ENCODE measurements at places on chromosomes 4 and X. TPM values are rescaled to one million over a fixed set of nuclear protein-coding genes. Genes with fewer than 3 reads are reported as not detected.

DNA sequence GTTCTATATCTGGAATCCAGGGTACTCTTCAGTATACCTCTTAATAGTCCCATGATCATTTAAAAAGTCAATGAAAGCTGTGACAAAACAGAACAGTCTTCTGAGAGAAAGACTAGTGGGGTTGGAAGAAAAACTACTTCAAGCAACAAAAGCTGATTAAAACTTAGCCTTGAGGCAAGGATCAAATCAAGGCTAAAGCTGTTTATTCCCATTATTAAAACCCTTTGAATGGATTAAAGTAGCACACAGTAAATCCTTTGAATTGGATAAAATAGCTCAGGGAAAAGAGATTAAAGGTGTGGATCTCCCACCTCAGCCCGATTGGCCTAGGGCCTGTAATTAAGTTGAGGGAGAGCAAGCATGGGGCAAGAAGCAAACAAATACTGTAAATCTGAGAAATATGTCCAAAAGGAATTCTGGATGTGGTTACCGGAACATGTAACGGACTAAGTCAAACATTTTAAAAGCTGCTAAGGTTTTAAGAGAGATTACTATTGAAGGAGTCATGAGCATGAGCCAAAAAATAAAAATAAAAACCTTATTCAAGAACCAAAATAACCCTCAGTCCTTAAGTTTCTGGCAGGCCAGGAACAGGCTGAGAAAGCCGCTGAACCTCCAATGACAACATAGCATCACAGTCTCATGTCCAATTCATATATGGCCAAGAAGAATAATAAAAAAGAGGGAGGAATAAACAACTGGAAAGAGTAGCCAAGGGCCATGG lies 257.3 kb upstream of the NEIL3 start:
- no peak for DNase-seq

DNA sequence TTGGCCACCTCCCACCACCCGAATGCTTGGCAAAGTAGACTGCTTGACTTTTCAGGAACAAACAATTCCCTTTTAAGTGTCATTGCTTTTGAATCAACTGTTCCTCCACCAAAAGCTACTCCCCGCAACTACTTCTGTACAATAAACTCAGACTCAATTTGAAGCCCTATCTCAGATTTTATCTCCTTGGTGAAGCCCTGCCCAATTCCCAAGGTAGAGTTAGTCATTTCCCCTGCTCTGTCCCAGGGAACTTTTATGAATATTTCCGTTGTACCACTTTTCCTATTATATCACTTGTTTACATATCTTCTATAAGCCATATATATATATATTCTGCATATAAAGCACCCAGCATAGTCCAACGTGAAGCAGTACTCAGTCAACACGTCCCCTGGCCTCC lies 102.8 kb downstream of the C4orf51 start:
- DNase-seq = no peak

DNA sequence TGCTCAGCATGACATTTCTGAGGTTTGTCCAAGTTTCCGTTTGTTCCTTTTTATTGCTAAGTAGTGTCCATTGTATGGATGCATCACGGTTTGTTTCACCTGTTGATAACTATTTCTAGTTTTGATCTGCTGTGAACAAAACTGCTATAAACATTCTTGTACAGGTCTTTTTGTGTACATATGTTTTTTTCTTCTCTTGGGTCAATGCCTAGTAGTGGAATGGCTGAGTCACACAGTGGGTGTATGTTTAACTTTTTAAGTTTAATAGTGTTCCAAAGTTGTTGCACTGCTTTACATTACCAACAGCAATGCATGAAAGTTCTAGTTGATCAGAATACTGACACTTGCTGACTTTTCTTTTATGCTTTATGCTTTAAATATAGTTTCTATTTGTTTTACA lies 76.7 kb downstream of the MAOB start:
- no peak for DNase-seq

- no peak for DNase-seq
Observed at GRCh38 chr4:98571161-98571786, 87.1 kb downstream of the TSPAN5 start.

DNA sequence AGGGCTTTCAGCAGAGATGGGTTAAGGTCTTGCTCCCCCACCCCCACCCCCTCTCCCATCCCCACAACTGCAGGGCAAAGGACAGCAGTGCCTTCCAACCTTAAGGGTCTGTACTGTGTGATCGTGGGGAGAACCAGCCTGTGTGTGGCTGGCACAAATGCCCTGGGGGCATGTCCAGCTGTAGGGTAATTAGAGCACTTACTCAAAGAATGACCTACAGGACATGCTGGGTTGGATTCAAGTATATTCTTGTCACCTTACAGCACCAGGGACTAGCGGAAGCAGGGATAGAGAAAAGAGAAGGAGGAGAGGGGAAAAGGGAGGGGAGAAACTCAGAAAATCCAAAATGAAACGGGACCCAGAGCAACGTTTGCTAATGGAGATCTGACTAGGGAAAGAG lies 191.3 kb upstream of the GATB start:
- no peak for DNase-seq

- no peak for DNase-seq
Observed at GRCh38 chr4:52366621-52367020, 292.5 kb downstream of the USP46 start.

SLC26A1 gene
- 0.49 TPM for total RNA-seq

All from activated T-helper 1 cell treated with anti-CD3 and anti-CD28 coated beads, Interleukin-12 subunit alpha, Interleukin-12 subunit beta, Interleukin-2, Interleukin-4 antibody, amounts not matched to agents 30 ng/mL and 10 ng/mL and 1 ng/mL, durations not matched to agents 14 hours and 24 hours and 36 hours (primary cell).